Activated CD4-positive, alpha-beta T cell treated with anti-CD3 and anti-CD28 coated beads for 36 hours (primary cell): ENCODE measurements at places on chromosomes 7 and 10. TPM values are rescaled to one million over a fixed set of nuclear protein-coding genes. Genes with fewer than 3 reads are reported as not detected.

Gene UNCX
- total RNA-seq: not detected

Gene PDAP1
- total RNA-seq: 171 TPM

Gene CPA2
- total RNA-seq: not detected

Gene FAM185A
- total RNA-seq: 8.8 TPM

Gene LAMB4
- not detected for total RNA-seq

Gene KEL
- total RNA-seq: 0.32 TPM

Gene AGAP6
- total RNA-seq: 21.3 TPM

Gene NFKB2
- total RNA-seq: 228 TPM

Gene TBX20
- total RNA-seq: 0.09 TPM

Gene MYH16
- total RNA-seq: not detected

Gene MMD2
- total RNA-seq: not detected

Gene CHST12
- total RNA-seq: 1.8 TPM

Gene PRSS2
- total RNA-seq: not detected

Gene TMEM139
- total RNA-seq: 2.3 TPM

Gene ANKRD2
- total RNA-seq: not detected

Gene KLF14
- not detected for total RNA-seq

Gene OR2A7
- 3.8 TPM for total RNA-seq

Gene ARPC1B
- total RNA-seq: 326 TPM

Gene COL28A1
- not detected for total RNA-seq

Gene GPRIN2
- not detected for total RNA-seq

Gene SPDYE11
- total RNA-seq: not detected

Gene ANKRD30A
- total RNA-seq: not detected

Gene OGDHL
- 0.73 TPM for total RNA-seq

Gene ITGB8
- total RNA-seq: 0.07 TPM

Gene SYT15
- total RNA-seq: 0.93 TPM

Gene CRHR2
- not detected for total RNA-seq

Gene NDUFB8
- 375 TPM for total RNA-seq

Gene ARL4A
- 10.4 TPM for total RNA-seq

Gene FANK1
- 1.0 TPM for total RNA-seq

Gene DMTF1
- 60.4 TPM for total RNA-seq

Gene DPYSL4
- 15.0 TPM for total RNA-seq

Gene TUBAL3
- total RNA-seq: not detected

Gene UCN3
- total RNA-seq: not detected

Gene GPR15LG
- total RNA-seq: not detected

Gene MKLN1
- total RNA-seq: 42.9 TPM

Gene MNX1
- not detected for total RNA-seq

Gene SORCS1
- not detected for total RNA-seq
